ENCODE measurements at places on chromosomes 7 and 10. TPM values are rescaled to one million over a fixed set of nuclear protein-coding genes. Genes with fewer than 3 reads are reported as not detected.

GRCh38 chr10:122348512-122348911, 26.0 kb upstream of the PLEKHA1 start:
- DNase-seq = no peak

DNA sequence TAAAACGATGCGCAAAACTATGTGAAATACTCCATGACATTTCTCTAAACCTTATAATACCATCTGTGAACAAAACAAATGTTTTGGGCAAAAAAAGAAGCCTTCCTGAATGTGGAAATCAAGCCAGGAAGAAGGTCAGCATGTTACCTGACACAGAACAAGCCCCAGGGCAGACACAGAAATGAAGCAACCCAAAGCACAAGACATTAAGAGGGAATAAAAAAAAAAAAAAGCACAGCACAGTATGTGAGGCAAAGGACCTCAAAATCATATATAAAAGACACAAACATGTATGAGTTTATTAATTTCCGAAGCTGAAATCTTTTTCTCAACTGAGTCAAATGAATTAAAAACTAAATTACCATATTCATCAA, 161.8 kb downstream of the SKIDA1 start:
- no peak for DNase-seq

DNA sequence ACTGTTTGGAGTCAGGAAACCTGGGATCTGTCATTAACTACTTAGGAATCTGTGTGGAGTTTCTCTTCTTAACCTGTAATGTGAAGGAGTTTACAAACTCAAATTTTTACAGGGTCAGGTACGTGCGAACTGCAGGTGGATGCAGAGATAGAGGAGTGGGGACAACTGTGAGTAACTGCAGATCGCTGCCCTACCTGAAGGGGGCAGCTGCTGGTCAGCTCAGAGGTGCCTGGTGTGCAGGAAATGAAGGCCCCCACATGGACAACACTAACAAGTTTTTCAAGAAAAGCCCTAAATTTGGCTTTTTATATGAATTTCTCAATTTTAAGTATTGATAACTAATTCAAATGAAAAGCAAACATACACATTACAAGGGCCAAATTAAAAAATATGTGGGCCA, 380.0 kb downstream of the REEP3 start:
- DNase-seq = no peak

- no peak for DNase-seq
These were observed 754.2 kb downstream of the GRID1 start for GRCh38 chr10:85612378-85612775.

DNA sequence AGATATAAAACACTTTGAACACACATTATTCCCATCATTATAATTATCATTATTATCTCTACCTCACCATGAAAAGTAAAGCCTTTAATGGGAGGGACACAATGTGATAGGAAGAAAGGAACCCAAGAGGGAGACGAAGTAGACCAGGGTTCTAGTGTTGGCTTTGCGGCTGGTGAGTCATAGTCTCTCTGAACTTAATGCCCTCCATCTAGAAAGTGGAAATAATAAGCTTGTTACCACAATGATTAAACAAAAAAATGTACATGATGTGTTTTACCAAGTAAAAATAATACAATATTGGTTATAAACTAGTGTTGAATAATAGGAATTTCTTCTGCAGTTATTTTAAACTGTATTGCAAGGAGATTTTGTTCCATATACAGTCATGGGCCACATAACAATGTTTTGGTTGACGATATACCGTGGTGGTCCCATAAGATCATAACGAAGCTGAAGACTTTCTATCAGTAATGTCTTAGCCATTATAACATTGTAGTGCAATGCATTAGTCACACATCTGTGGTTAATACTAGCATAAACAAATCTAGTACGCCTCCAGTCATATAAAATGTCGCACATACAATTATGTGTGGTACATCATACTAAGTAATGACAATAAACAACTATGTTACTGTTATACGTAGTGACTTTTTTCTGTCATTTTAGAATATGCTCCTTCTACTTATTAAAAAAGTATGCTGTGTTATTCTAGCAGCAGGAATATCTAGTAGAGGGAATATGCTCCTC, 450.6 kb upstream of the SORCS1 start:
- DNase-seq = peak; percentile 73

- DNase-seq = no peak
These were observed 107.4 kb downstream of the STRA8 start for GRCh38 chr7:135341049-135341448.

DNA sequence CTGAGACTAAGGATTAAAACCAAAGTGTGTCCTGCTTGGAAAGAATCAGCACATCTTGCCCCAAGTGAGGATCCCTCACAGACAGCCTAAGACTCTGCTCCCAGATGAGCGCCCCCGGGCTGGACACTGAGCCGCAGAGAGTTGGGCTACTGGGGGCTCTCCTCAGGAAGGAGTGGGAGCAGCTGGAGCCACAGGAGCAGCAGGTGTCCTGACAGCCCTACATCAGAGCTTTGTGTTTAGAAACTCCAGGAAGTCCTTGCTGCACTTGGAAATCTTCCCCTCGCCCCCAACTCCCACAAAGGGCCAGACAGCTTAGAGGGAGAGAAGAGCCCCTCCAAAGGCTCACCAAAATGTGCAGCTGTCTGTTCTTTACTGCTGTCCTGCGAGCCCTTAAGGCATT, 172.2 kb downstream of the HERPUD2 start:
- DNase-seq = no peak

DNA sequence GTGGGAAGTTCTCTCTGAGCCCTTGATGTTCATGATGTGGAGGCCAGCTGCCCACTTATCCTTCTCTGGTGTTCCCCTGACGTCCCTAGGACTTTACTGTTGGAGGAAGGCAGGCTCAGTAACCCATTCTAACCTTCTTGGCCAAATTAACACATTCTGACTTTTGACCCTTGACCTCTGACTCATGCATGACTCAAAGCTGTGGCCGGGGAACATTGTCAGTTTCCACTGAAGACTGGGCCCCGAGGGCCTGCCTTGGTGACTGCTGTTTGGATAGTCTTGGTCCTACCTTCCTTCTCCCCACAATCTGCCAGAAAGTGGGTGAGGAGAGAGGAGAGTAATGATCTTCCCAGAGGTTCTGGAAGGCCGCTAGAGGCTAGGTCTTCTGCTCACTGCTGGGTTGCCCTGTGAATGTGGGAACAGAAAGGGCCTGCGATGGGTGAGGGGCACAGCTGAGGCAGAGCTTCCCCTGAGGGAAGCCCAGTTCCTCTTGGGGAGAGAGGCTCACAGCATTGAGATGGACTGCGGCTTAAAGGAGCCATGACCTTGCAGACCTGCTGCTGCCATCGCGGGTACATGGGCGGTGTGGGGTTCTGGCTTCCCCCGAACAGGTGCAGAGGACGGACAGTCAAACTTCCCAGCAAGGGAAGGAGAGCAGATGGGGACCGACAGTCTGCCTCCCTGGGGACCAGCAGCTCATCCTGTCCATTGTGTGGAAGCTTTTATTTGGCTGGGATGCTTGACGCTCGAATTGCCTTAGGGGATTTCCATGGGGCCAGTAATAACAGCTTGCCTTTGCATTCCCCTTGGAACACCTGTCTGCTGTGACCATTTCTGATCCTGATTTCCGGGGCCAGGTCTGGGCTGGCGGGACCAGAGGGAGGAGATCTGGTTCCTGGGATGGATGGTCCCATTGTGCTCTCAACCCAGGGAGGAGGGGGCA, 43.8 kb downstream of the ADAMTS14 start:
- DNase-seq = peak; percentile 57

DNA sequence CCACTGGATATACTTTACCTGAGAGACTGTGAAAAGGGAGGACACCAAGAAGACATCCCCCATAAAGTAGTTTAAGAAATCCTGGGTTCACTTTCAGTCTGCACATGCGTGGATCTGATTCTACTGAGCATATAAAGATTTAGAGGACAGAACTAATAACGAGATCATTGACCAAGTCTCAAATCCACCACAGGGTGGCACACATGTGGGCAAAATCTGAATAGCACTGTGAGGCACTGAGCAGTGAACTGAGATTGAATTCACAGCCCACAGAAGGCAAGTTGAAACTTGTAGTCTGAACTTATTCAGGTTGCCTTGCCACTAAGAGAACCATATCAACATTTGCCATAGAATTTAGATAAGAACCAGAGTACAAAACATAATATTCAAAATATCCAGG, 818.6 kb downstream of the GRID1 start:
- peak; percentile 24 for DNase-seq

DNA sequence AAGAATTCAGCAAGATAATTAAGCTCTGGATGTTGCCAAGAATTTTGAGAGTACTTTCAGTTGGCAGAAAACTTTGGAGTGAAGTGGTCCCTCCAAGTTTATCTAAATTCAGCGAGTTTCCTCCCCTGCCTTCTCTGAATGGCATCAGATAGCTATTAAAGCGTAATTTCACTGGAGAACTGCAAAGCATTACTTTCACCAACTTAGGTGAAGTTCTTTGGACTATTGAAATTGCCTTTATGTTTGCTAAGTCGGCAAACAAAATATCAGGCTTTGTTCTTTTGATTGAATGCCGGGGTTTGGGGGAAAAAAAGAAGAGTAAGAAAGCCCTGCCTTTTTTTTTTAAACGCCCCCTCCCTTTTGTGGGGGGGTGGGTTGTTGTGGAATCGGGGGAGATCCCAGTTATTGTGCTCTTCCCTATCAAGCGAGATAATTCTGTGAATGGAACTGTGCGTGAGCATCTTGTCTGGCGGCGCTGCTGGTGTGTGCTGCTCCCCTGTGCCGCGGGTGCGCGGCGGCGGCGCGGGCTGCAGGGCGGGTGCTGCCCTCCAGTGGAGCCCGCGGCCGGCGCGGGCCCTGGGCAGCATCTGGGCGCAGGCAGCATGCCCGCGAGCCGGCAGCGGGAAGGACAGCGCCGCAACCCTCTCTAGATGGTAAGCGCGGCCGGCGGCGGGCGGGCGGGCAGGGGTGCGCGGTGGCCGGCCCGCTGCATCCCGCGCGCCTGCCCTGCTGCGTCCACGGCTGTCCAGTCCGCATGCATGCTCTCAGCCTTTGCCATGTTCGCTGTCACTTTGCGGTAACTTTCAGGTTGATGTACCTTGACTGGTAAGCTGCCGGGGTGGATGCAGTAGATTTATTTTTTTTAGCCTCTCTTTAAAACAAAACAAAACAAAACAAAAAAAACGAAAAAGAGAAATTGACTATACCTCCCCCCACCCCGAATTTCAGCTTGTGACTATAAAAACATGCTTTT, 176.5 kb downstream of the TCF7L2 start:
- peak; percentile 95 for DNase-seq

DNA sequence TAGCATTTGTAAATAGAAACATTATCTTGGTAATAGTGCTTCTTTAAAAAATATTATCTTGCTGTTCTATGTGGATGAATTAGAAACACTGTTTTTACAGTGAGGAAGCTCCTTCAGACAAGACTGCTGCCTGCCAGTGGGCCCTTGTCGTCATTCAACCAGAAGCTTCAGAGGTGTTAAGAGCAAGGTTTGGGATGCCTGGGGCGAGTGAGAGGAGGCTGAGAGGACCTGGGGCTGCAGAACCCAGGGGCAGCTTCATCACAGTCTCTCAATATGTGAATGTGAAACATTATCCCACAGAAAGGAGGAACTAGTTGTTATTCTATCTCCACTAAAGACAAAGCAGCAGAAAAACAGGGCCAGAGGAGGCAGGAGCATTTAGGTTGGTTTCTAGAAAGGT, 8.1 kb downstream of the PLPP4 start:
- no peak for DNase-seq

- peak; percentile 46 for DNase-seq
These were observed 15.9 kb downstream of the SKIDA1 start for GRCh38 chr10:21509341-21510240.

ITIH5 gene
- polyA plus RNA-seq = not detected

GRID2IP gene
- not detected for polyA plus RNA-seq

PGAM2 gene
- polyA plus RNA-seq = not detected

LARP4B gene
- 20.7 TPM for polyA plus RNA-seq

ATP5MK gene
- 566 TPM for polyA plus RNA-seq

ARHGEF5 gene
- 2.9 TPM for polyA plus RNA-seq

TFR2 gene
- 0.79 TPM for polyA plus RNA-seq

GPR158 gene
- 0.06 TPM for polyA plus RNA-seq

SH3PXD2A gene
- polyA plus RNA-seq = 31.4 TPM

NKX1-2 gene
- not detected for polyA plus RNA-seq

ACHE gene
- polyA plus RNA-seq = not detected

SRRM3 gene
- polyA plus RNA-seq = 0.91 TPM

DDX50 gene
- 43.6 TPM for polyA plus RNA-seq
